Stimulated activated CD8-positive, alpha-beta memory T cell treated with anti-CD3 and anti-CD28 coated beads, Interleukin-7, amount 100 ng/mL, for 48 hours (primary cell): ENCODE measurements at places on chromosomes 5 and 9.

GRCh38 chr9:114343471-114344187 is 14.0 kb downstream of the ORM2 start:
- no peak for DNase-seq

GRCh38 chr9:108272349-108272899 is 583.4 kb downstream of the ACTL7B start:
- no peak for DNase-seq

- DNase-seq, result no peak
These were observed 330.3 kb upstream of the IRX1 start for GRCh38 chr5:3265131-3265885.

DNA sequence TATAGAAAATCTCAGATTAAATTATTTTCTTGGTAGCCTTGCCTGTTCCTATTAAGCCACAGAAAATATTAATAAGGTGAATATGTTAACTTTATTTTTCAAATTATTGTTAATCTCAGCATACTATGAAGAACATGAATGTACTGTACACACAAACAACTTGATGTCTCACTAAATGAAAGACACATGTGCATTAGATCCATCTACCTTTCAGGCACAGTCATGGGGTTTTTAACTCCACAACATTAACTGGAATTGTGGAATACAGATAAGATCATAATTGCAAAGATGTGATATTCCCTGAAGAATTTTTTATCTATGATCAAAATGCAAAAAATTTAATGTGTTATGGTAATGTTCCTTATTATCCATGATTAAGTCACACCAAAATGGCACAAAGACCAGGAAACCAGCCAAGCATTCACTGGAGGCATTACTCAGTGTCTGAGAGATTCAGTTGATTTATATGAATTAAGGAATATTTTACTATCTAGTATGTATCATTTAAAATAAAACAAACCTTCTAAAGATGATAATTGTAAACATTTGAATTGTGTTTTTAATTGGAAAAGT is 150.0 kb upstream of the VCAN start:
- no peak for DNase-seq

DNA sequence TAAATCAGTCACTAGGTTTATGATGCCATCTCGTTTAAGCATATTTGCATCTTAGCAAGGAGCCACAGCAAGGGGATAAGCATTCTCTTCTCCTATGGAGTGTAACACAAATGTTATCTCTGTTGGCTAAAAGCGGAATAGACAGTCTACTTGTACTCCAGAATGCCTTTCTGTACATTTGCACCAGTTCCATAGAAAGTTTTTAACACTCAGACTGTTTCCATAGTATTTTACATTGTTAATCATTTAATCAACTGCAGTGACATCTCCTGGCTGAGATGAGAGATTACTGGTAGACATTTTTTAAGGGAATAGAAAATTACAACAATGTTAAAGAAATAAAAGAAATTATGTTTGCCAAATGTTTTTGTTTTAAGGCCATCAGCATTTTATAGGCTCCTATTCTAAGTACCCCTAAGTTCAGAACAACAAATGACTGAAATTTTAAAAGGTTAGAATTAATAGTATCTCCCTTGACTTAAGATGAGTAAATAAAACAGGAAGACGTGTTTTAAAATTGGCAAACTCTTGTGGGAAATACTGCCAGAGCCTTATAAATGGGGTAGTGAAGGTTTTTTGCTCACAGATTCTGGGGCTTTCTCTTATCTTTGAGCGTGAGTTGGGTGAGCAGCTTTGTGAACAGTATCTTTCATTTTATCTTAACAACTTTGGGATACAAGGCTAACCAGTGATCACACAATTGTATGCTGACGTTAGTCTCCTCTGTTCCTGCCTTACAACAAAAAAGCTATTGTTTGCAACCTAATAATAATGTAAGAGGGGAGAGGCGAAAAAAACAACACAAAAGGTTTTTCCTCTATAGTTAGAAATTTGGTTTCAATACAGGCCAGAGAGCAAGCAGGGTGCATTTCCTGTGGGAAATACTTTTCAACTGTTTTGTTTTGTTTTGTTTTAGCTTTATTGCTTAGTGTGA is 294.3 kb downstream of the FBXL7 start:
- no peak for DNase-seq
